ENCODE measurements at places on chromosomes 6 and 20.
A peak's percentile ranks its signal among the peaks of the same experiment; 100 is the strongest.

- DNase-seq: no peak
Measured at GRCh38 chr6:18477301-18477941, 90.3 kb downstream of the RNF144B start.

- no peak for DNase-seq
Measured at GRCh38 chr6:77173472-77174074, 289.7 kb downstream of the HTR1B start.

- DNase-seq: no peak
Measured at GRCh38 chr6:115319823-115320222, 740.9 kb downstream of the FRK start.

GRCh38 chr6:164870164-164870563 is 439.2 kb downstream of the C6orf118 start:
- no peak for DNase-seq

DNA sequence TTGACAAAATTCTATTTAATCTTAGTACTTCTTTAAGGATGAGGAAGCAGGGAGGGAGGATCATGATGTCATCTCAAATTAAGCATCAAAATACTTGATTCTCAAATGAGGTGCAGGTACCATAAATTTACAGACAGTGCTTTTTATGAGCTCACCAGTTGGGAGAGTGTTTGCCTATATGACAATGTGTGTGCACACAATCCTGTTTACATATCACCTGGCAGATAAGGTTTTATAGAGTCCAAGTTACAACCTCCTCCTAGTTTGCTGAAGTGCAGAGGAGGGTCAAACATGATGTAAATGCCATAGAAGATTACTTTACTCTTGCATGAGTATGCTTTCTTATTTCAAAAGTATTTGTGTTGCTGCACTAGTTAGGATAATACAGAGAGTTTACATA is 6.4 kb downstream of the ATXN1 start:
- no peak for DNase-seq

- DNase-seq: no peak
Measured at GRCh38 chr6:135173242-135173988, 7.7 kb upstream of the MYB start.

DNA sequence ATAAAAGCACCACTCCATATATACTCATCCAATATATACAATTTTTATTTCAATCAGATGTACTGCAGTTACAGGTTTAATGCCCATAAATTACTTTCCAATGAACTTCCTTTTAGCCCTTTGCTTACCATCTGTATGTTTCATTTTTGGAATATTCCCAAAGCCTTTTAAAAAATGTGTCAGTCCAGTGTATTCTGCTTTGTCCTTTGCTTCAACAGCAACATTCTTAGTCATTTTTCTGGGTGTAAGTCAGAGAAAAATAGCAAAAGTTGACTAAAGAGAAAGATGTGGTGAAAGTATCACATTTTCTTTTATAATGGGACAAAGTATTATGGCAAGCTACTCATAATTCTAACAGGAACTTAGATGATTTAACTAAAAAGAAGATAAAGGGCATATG is 15.2 kb downstream of the DSE start:
- DNase-seq: no peak

DNA sequence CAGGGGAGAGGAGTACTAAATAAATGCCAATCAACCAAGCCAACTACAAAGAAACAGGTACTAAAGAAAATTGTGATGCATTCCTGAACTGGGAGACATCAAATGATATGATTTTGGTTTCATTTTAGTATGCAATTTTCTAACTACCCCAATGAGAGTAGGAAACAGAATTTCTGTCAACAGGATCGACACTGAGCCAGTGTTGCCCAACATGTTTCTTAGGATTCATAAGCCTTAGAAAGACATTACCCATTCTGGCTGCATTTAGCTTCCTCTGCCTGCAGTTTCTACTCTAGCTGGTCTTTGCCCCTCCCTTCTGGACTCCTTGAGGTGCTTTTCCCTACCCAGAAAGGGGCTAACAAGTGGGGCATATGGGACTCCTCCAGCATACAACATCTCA is 49.8 kb downstream of the KCTD20 start:
- no peak for DNase-seq

- no peak for DNase-seq
Measured at GRCh38 chr6:148287623-148288333, 54.9 kb upstream of the SASH1 start.

DNA sequence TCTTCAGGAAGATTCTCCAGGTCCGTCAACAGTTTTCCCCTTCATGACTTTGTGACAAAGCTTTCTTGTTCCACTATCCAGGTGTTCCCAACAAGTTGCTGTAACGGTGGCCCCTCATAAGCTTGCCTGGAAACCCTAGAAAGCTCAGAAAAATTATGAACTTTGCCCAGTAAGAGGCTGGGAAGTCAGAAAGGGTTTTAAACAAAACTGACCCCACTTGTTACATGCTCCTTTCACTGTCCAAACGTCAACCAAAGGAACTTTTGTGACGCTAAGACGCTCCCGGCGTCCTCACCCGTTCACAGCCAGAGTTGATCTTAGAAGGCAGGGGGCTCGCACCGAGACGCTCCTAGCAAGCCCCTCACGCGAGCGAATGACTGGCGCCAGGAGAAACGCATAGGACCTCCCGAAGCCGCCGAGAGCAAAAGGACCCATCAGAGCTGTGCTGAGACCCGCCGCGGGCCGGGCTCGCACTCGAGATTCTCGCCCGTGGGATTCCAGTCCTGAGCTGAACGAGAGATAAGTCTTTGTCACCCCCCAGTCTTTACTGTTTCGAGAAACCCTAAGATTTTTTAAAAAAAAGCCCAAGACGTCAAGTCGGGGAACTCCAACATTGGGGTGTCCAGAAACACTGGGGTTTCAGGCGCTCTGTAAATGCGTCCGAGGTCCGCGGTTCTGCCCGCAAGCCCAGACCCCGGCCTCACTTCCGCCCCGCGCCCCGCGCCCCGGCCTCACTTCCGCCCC is 544 bp upstream of the ACAT2 start:
- DNase-seq: peak; percentile 75

DNA sequence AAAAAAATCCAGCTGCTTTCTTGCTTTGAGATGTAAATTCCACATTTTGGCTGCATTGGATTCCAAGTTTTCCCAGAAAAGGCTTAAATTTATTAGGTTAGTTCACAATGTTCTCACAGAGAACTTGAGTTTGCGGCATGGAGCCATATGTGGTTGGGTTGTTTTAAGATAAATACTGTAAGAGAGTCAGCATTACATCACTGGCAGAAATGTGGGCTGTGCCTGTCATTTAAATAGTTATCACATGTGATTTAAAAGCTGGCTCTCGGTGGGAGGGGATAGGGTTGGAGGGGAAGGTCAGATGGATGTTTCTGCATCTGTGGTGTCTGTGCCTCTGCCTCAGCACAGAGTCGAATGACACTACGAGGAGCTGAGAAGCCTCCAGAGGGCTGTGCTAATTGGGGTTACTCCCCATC is 73.8 kb upstream of the SCP2D1 start:
- no peak for DNase-seq

DNA sequence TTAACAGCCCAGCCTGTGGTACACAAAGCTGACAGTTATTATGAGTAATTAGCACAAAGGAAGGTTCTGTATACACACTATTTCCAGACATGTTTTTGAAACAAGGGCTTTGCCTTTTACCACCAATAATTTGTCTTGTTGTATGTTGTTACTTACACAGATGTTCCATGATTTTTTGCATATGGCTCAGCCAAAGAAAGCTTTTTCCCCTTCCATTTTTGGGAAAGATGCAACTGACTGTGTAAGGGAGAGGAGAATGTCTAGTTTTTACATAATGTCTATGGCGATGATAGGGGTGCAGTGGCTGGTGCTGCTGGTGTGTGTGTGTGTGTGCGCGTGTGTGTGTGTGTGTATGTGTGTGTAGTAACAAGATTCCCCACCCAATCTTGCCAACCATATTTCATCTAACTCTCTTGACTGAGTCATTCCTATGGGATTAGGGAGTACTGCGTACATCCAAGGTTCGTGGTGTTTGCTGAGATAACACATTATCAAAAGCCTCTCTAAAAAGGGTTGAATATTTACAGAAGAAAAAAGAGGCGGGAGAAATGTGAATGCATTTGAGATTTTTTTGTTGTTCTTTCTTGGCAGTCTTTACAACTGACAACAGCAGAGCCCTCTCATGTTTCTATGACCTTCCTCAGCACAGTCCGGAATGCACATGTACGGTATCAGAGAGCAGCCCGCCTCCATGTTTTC is 192.2 kb downstream of the GMPR start:
- no peak for DNase-seq

GRCh38 chr6:74069089-74069581 is 373.1 kb downstream of the CD109 start:
- DNase-seq: no peak

DNA sequence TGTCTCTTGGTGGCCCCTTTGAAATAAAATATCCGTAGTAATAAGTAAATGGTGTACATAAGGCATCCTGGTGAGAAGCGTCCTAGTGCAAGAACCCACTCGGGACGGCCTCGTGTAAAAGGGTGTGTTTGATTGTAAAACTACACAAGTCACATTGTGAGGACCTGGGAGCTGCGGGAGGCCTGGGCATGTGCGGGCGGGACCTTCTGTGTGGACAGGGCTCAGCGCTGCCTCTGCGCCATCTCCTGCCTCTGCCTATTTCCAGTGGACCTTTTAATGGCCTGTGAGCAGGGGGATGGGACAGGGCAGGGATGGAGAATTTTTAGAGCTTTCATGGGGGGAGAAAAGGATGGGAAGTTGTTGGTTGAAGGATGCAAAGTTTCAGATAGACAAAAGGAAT is 25.3 kb upstream of the KIF25 start:
- no peak for DNase-seq

- DNase-seq: no peak
Measured at GRCh38 chr6:93124006-93124632, 295.2 kb downstream of the EPHA7 start.

- no peak for DNase-seq
Measured at GRCh38 chr6:137941995-137942394, 74.9 kb downstream of the TNFAIP3 start.

DNA sequence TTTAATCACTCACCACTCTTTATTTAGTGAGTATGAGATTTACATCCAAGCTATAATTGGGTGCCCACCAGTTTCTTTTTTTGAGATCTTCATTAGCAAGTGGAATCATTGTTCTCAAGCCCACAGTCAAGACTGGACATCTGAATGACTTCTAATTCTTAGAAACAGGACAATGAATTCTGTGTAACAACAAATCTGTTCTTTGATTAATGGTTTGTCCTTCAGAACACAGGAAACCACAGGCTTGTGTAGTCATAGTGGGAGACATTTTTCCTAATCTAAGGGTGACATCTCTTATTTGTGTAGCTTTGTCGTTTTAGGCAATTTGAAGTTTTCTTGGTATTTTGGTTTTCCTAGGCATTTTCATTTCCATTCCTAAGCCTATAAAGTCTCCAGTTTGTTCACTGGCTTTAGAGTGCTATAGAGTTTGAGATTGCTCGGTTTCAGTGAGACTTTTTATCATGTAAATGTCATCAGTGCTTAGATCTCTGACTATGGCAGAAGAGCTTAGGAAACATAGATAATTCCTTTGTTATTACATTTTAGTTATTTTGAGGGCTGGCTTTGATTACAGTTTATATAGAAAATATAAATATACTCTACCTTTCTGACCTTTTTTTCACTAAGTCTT is 903.9 kb upstream of the MAP3K7 start:
- DNase-seq: no peak

GRCh38 chr6:21595285-21596144 is 2.0 kb downstream of the SOX4 start:
- peak; percentile 53 for DNase-seq

DNA sequence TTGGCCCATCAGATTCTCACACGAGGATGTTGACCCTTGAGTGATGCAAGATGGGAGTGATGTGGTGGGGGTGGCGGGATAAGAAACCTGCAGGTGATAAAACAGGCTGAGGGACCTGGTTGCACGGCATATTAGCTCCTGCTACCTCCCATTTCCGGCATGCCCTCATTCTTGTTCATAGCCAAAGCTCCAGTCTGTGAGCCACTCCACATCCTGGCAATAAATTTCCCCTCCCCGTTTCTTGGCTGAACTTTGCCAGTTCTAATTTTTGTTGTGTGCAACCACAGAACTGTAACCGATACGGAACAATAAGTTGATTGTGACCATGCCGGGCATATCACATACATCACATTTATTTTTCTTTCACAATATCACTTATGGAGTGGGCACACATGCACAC is 41.6 kb upstream of the NFATC2 start:
- DNase-seq: no peak

GRCh38 chr6:34128045-34128444 is 17.8 kb downstream of the GRM4 start:
- peak; percentile 57 for DNase-seq

- DNase-seq: no peak
Measured at GRCh38 chr6:31473780-31474761, 23.9 kb upstream of the MICB start.

DNA sequence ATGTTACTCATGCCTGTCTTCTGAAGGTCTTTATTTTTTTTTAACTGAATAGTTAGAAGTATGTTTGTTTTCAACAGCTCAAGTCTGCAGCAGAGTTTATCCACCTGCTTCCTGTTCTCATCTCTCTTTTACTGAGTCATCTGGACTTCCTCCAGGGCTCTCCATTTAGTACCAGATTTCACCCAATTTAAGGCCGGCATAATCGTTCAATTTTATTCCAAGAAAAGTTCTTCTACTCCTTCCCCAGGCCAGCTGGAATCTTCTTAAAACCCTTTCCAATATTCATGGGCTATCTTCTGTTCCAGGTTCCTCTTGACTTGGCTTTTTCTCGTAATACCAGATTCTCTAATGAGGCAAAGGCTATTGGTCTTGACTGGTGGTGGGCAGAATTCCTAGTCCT is 79.0 kb upstream of the LAMA2 start:
- no peak for DNase-seq

DNA sequence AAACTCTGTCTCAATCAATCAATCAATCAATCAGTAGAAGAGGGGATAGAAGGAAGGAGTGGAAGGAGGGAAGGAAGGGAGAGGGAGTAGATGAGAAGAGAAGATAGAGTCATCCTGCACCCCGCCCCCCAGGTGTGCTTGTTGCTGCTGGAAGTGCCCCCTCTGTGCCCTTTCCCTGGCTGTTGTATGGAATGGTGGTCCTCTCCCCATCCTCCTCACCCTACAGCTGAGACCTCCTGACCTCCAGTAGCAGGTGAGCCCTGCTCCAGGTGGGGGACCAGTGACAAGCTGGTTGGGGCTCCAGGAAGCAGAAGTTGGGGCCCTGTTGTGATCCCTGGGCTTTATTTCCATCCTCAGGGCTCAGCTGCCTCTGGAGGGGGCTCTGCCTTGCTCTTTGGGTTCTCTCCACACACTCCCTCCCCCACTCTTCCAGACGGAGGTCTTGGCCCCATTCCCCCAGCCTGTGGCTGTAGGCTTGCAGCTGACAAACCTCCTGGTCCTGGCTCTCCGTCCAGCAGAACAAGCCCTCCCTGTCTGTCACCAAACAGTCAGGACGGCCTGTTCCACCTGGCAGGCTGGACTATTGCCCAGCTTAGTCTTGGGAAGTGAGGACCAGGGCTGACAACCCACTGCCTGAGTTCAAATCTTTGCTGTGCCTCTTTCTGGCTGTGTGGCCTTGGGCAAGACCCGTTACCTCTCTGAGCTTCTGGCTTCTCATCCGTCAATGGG is 26.0 kb upstream of the SCRT2 start:
- no peak for DNase-seq

DNA sequence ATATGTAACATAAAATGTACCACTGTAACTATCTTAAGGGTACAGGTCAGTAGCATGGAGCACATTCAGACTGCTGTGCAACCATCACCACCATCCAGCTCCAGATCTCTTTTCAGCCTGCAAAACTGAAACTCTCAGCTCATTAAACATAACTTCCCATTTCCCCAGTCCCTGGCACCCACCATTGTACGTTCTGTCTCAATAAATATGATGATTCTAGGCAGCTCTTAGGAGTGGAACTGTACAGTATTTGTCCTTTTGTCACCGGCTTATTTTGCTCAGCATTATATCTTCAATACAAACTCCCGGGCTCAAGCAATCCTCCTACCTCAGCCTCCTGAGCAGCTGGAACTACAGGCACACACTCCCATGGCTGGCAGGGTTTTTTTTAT is 1.5 kb downstream of the ZC3H12D start:
- no peak for DNase-seq
